Stimulated activated CD8-positive, alpha-beta memory T cell treated with anti-CD3 and anti-CD28 coated beads, Interleukin-4, amount 100 ng/mL, for 48 hours (primary cell): ENCODE measurements at places on chromosomes 5 and 9.

DNA sequence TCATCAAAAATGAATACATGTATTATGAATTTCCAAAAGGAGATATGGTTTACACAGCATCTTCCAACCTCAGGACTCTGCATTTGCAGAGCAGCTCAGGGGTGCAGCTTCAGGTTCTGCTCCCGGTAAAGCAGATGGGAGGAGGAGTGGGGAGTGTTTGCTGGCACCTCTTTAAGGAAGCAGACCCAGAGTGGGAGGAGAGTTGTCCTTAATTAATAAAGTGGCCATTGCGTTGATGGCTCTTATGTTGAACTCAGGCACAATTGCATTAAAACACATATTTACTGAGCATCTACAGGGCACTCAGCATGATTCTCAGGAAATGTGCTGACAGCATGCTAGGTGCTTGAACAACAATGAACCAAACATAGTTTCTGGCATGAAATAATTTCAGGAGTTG lies 121.0 kb downstream of the PDZD2 start:
- DNase-seq = no peak

DNA sequence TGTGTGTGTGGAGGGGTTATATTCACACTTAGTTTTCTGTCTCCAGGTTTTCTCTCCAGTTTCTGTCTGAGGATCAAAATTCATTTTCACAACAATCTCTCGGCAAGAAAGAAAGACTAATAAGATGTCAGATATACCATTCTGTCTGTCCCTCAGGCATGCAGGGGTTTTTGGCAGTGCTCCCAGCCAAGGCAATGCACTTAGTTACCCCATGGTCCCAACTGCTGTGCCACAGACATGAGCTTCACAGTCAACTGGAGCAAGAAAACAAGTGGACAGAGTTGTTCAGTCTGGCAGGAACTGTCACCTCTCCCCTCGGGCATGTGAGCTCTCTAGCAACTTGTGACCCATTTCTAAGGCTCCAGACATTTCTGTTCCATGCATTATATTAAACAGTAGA lies 101.7 kb upstream of the LHFPL2 start:
- DNase-seq = no peak

- DNase-seq = no peak
These were observed 183.9 kb upstream of the OTULINL start for GRCh38 chr5:14397717-14398116.

- peak; percentile 23 for DNase-seq
These were observed 13.8 kb downstream of the ANKRD33B start for GRCh38 chr5:10577371-10578292.

- DNase-seq = no peak
These were observed 18.5 kb upstream of the SNX2 start for GRCh38 chr5:122756264-122756911.

DNA sequence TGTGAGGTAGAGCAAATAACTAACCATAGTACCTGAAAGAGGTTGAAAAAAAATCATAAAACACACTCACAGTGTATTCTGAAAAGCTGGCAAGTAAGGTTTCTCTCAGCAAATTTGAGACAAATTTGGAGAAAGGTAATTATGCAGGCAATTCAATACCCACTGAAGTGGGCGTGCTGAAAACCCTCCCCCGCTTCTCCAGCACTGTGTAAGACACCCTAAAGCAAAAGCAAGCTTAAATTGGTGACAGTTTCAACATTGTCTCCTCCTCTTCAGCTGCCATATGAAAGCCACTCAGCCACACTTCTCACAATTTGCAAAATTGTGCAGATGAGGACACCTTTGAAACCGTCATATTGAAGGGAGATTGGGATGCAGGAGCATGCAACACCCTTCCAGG lies 322.3 kb upstream of the CDH6 start:
- no peak for DNase-seq

- no peak for DNase-seq
These were observed 274.3 kb downstream of the ADAMTSL1 start for GRCh38 chr9:18748251-18748701.

GRCh38 chr5:1354576-1354975 lies 9.7 kb upstream of the CLPTM1L start:
- no peak for DNase-seq

DNA sequence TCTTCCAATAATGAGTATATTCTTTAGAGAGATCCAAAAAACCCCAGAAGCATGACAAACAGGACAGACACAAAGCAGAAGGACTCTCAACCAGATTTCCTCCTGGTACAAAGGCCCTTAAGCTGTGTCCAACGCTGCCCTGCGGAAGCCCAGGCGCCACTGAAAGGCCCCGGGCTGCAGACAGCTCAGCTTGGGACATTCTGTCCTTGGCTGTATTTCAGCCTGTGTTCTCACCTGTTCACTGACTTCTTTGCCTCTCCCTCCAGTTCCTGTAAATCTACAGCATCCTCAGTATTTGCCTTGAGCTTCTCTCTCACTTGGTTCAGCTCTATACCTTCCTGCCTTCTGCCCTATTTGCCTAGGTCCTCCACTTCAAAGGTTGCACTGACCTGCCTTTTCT lies 96.5 kb downstream of the SH3TC2 start:
- DNase-seq = no peak

DNA sequence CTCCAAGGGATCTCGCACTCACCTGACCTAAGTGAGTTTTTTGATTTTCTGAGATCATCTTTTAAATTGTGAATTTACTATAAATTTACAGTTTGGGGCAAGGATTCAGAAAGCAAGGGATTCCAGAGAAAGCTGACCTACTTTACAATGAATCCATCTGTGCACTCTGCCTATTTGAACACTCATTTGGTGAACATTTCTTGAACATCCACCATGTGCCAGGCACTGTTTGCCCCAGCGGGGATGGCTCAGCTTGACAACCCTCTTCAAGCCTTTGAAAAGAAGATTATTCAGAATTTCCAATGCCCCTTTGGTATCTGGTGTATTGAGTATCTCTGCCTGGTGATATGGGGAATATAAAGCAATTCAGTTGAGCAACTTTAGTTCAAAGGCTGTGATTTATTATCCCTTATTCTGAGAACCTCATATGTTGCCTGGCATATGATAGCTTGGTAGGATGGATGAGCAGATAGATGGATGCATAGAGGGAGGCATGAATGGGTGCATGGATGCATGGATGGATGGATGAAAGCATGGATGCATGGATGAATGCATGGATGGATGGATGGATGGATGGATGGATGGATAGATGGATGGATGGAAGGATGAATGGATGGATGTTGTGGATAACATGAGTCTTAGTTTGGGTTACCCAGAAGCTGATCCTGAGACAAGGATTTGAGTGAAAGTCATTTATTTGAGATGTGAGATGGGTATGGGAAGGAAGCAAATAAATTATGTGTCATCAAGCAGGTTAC lies 149.7 kb upstream of the ZNF366 start:
- DNase-seq = no peak

- no peak for DNase-seq
These were observed 29.8 kb upstream of the ALDOB start for GRCh38 chr9:101465326-101465915.
